Sciatic nerve (tissue), 2 donors: ENCODE measurements at places on chromosomes 11 and 22. TPM values are rescaled to one million over a fixed set of nuclear protein-coding genes. Genes with fewer than 3 reads are reported as not detected.
A peak's percentile ranks its signal among the peaks of the same experiment; 100 is the strongest.

RGL4 gene
- 1.2 TPM for total RNA-seq

MRPL21 gene
- total RNA-seq: 30.7 TPM

DNA sequence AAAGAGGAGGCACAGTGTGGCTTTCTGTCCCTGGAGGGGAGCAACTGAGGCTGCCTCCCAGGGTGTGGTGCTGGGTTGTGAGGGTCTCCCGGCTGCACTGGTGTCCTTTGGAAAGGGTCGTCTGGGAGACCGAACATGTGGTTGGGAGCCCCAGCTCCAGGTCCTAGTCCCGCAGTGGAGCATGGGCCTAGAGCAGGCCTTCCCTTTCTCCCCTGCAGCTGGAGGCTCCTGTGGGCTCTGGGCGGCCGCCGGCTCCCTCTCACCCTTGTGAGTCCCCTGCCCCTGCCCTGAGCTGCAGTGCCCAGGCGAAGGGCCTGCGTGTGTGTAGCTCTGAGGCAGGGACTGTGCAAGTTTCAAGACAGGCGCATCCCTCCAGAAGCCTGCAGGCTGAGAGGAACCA lies 1492.7 kb downstream of the BRD1 start:
- no peak for DNase-seq

OPCML gene
- 4.5 TPM for total RNA-seq

DNA sequence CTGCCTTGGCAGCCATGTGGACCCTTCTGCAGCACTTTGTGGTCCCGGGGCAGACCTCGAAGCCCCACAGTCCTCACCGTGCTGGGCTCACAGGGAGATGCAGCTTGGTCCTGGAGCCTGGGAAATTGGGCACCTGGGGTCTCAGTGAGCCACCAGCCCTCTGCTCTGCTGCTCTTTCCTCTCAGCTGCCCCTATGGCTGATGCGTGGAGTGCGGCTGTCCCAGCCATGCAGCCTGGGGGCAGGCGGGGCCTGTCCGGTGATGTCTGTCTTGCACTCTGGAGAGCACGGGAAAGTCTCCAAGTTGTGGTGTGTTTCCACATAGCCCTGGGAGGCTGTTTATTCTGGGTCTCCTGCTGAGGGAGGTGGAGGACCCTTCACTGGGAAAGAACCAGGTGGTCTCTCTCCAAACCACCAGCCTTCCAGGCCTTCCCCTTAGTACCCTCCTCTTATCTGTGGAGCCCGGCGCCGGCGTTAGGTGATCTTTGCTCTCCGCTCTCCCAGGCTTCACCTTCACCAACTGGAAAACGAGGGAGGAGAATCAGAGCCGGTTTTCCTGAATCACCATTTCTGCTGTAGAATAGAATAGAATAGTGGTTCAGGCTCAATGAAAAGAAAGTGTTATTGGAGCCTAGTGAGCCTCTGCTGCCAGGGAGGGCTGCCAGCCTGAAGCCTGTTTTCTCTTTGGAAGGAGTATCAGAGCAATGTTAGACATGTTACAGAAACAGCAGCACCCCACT lies 41.2 kb upstream of the GRAMD4 start:
- peak; percentile 66 for DNase-seq

CCDC89 gene
- 1.2 TPM for total RNA-seq

- no peak for DNase-seq
Measured at GRCh38 chr11:19453651-19454257, 213.0 kb upstream of the E2F8 start.

PGR gene
- 2.5 TPM for total RNA-seq

ENTHD1 gene
- total RNA-seq: 4.9 TPM

GRCh38 chr11:118411530-118411929 lies 10.1 kb downstream of the ATP5MG start:
- DNase-seq: no peak

GRCh38 chr11:105298630-105299029 lies 159.1 kb upstream of the CARD18 start:
- no peak for DNase-seq

GRCh38 chr22:21866833-21867527 lies 465 bp downstream of the MAPK1 start:
- peak; percentile 64 for DNase-seq

ZNF280A gene
- total RNA-seq: not detected

GRCh38 chr11:46315033-46315738 lies 32.1 kb upstream of the DGKZ start:
- peak; percentile 85 for DNase-seq

- no peak for DNase-seq
Measured at GRCh38 chr11:68199295-68199987, 13.7 kb downstream of the KMT5B start.

- DNase-seq: no peak
Measured at GRCh38 chr11:19187833-19188258, 13.9 kb downstream of the CSRP3 start.

- no peak for DNase-seq
Measured at GRCh38 chr11:63933459-63933858, 5.3 kb upstream of the NAA40 start.
